Activated T-helper 17 cell treated with anti-CD3 and anti-CD28 coated beads, Interleukin-2, amount 50 U/mL, for 72 hours (primary cell): ENCODE measurements at places on chromosomes 2 and 18.
A peak's percentile ranks its signal among the peaks of the same experiment; 100 is the strongest.

GRCh38 chr2:230319211-230319862 is 7.7 kb upstream of the SP140L start:
- peaks cover 33% of the 10 kb centered on the region for H3K4me1 ChIP-seq
- H3K27ac ChIP-seq = peak overlapping the region; percentile 82
- no peaks in the 10 kb centered on the region for H3K27me3 ChIP-seq
- H3K4me3 ChIP-seq = peak overlapping the region; percentile 63
- ATAC-seq = peak; percentile 93
- peaks cover 11% of the 10 kb centered on the region for H3K36me3 ChIP-seq

GRCh38 chr2:155099784-155100183 is 401.3 kb downstream of the KCNJ3 start:
- H3K27ac ChIP-seq = no peak overlapping the region
- ATAC-seq = no peak
- no peaks in the 10 kb centered on the region for H3K4me1 ChIP-seq
- no peaks in the 10 kb centered on the region for H3K36me3 ChIP-seq
- no peak overlapping the region for H3K4me3 ChIP-seq
- H3K27me3 ChIP-seq = no peaks in the 10 kb centered on the region

GRCh38 chr2:135985826-135986393 is 484 bp upstream of the DARS1 start:
- H3K4me3 ChIP-seq = peak overlapping the region; percentile 97
- H3K36me3 ChIP-seq = peaks cover 52% of the 10 kb centered on the region
- ATAC-seq = peak; percentile 63
- H3K4me1 ChIP-seq = peaks cover 26% of the 10 kb centered on the region
- H3K27me3 ChIP-seq = no peaks in the 10 kb centered on the region

DNA sequence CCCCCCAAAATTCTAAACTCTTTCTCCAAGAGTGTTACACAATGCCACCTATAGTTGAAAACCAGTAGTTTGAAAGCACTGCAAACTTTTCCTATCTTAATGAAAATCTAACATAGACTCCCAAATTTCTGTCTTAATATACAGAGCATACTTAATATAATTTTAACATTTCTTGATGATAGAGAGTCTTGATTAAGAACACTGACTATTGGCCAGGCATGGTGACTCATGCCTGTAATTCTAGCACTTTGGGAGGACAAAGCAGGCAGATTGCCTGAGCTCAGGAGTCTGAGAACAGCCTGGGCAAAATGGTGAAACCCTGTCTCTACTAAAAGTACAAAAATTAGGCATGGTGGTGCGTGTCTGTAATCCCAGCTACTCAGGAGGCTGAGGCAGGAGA is 34.2 kb downstream of the ASXL2 start:
- ATAC-seq = no peak
- peaks cover 5% of the 10 kb centered on the region for H3K4me1 ChIP-seq
- H3K4me3 ChIP-seq = no peak overlapping the region
- H3K36me3 ChIP-seq = peaks cover 51% of the 10 kb centered on the region

DNA sequence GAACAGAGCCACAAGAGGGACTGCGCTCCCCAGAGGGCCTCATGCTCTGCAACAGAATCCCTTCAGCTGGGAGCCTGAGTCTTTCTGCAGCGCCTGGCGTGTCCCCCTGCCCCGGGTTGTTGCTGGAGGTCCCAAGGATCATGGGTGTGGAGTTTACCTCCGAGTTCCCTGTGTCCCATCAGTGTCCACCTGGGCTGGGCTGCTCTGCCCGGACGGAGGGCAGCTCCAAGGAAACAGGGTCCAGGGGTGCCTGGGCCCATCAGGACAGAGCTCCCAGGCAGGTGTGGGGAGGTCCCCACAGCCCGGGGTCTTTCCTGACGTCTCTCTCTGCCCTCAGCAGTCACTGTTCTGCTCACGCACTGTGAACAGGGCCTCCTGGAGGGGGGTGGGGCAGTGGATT is 63.5 kb downstream of the EMILIN2 start:
- no peaks in the 10 kb centered on the region for H3K27me3 ChIP-seq
- H3K36me3 ChIP-seq = peaks cover 73% of the 10 kb centered on the region
- ATAC-seq = no peak
- H3K4me3 ChIP-seq = no peak overlapping the region
- H3K4me1 ChIP-seq = peaks cover 9% of the 10 kb centered on the region

DNA sequence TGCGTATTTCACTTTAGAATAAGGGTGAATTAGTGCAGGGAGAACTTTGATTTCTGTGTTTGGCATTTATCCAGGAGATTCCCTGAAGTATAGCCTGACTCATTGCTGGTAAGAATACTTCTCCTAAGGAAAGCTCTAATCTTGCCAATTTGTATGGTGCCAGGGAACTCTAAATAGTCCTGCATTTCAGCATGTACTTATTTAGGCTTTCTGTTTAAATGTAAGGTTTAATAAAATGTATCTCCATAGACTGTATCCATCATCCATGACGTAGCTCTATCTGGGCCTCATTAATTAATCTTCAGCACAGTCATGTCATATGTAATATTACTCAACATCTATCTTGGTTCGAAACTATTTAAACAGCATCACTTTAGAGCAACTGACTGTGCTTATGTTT is 127.7 kb downstream of the DOK6 start:
- H3K27me3 ChIP-seq = no peaks in the 10 kb centered on the region
- no peak overlapping the region for H3K27ac ChIP-seq
- no peaks in the 10 kb centered on the region for H3K36me3 ChIP-seq
- H3K4me1 ChIP-seq = no peaks in the 10 kb centered on the region

GRCh38 chr2:40741532-40741931 is 289.6 kb upstream of the SLC8A1 start:
- H3K27me3 ChIP-seq = no peaks in the 10 kb centered on the region
- no peak for ATAC-seq
- H3K4me3 ChIP-seq = no peak overlapping the region

DNA sequence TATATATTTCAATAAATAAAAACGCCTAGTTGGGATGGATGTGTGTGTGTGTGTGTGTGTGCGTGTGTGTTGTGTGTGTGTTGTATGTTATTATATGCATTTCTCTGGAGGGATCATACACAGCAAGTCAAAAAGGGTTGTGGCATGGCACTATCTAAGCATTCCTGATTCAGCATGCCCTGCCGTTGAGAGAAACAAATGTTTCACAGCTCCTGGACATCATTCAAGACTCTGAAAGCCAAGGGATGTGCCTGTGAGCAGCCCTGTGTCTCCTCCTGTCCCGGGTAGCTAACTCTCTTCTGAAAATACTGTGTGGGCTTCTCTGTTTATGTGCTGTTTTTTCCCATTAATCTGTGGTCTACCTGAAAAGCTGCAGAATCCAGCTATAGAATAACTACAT is 197.9 kb upstream of the SETBP1 start:
- no peaks in the 10 kb centered on the region for H3K27me3 ChIP-seq
- H3K4me3 ChIP-seq = no peak overlapping the region
- no peaks in the 10 kb centered on the region for H3K36me3 ChIP-seq
- H3K27ac ChIP-seq = no peak overlapping the region
- no peak for ATAC-seq
- no peaks in the 10 kb centered on the region for H3K4me1 ChIP-seq

GRCh38 chr18:55503167-55503820 is 84.7 kb downstream of the TCF4 start:
- H3K4me3 ChIP-seq = no peak overlapping the region
- no peaks in the 10 kb centered on the region for H3K36me3 ChIP-seq
- H3K27ac ChIP-seq = no peak overlapping the region
- H3K4me1 ChIP-seq = no peaks in the 10 kb centered on the region

DNA sequence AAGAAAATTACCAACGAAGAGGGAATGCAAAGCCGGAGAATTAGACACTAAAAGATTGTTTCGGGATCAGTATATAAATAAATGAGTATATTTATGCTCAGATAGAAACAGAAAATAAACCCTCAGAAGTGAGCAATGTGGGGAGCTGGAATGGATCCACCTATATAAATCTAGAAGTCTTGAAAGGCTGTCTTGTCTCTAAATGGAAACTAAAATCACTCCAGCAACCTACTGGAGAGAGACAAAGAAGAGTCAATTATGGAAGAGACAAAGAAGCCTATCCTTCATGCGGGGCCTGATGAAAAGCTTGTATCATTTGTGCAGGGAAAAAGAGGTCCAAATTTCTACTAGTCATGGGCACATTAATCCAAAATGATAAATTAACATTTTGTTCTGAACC is 158.1 kb downstream of the DNAH7 start:
- no peaks in the 10 kb centered on the region for H3K36me3 ChIP-seq
- H3K27ac ChIP-seq = no peak overlapping the region
- ATAC-seq = no peak
- no peaks in the 10 kb centered on the region for H3K4me1 ChIP-seq

- no peak overlapping the region for H3K4me3 ChIP-seq
- no peak overlapping the region for H3K27ac ChIP-seq
- peak; percentile 67 for ATAC-seq
- H3K27me3 ChIP-seq = peaks cover 21% of the 10 kb centered on the region
- no peaks in the 10 kb centered on the region for H3K4me1 ChIP-seq
- H3K36me3 ChIP-seq = no peaks in the 10 kb centered on the region
Observed at GRCh38 chr18:9827793-9828505, 57.8 kb upstream of the TXNDC2 start.

GRCh38 chr2:120448961-120449810 is 103.2 kb downstream of the INHBB start:
- H3K4me1 ChIP-seq = no peaks in the 10 kb centered on the region
- no peak overlapping the region for H3K27ac ChIP-seq
- H3K4me3 ChIP-seq = no peak overlapping the region
- H3K27me3 ChIP-seq = peaks cover 23% of the 10 kb centered on the region
- ATAC-seq = no peak

- peaks cover 6% of the 10 kb centered on the region for H3K27me3 ChIP-seq
- H3K4me3 ChIP-seq = no peak overlapping the region
- no peak overlapping the region for H3K27ac ChIP-seq
- H3K36me3 ChIP-seq = no peaks in the 10 kb centered on the region
Observed at GRCh38 chr18:34738175-34738894, 28.2 kb downstream of the DTNA start.

DNA sequence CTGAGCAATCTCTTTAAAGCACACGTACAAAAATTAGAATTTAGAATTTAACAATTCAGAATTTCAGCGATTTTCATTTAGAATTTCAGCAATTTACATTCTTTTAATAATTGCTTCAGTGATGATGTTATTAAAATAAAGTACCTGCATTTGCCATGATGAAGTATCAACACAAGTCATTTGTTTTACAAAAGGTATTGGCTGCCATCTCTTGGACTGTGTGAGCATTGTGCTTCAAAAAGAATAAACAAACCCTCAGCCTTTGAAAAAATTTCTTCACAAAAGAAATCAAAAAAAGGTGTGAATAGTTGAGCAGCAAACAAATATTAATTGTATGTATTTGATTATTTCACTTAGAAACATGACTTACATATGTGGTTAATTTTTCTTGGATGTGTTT is 27.1 kb upstream of the ZC3H15 start:
- no peak overlapping the region for H3K4me3 ChIP-seq
- H3K27me3 ChIP-seq = no peaks in the 10 kb centered on the region
- H3K4me1 ChIP-seq = no peaks in the 10 kb centered on the region
- no peak for ATAC-seq
- peaks cover 9% of the 10 kb centered on the region for H3K36me3 ChIP-seq

DNA sequence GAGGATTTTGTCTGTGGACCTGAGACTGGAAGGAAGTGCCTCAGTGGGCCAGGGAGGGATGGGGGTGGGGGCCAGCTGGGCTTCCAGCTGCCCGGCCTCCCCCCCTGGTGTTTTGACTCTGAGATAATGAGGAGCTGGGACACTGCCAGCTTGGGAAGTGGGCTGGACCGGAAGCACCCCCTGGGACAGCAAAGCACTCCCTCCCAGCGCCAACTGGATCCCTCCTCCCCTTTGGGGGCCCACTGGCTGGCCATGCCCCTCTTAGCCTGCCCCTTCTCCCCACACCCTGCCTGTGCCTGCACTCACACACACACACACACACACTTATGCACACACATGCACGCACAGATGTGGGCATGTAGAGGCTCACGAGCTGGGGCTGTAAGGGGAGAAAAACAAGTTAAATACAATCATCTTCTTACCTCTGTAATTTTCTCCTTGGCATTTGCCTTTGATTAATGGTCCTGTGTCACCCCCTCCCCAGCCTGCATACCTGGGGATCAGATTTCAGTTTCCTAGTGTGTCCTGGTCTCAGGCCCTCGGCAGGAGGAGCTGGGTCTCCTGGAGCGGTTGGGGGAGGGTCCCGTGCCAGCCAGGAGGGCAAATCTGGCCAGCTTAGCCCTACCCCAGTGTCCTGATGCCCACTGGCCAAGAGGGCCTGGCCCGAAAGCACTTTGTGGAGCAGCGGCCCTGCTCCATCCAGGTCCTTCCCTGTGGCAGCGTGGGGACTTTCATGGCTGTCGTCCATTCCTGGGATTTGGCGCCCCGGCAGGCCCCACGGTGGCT is 3.6 kb downstream of the ITM2C start:
- H3K4me3 ChIP-seq = no peak overlapping the region
- no peak for ATAC-seq
- H3K36me3 ChIP-seq = no peaks in the 10 kb centered on the region
- H3K27ac ChIP-seq = no peak overlapping the region

DNA sequence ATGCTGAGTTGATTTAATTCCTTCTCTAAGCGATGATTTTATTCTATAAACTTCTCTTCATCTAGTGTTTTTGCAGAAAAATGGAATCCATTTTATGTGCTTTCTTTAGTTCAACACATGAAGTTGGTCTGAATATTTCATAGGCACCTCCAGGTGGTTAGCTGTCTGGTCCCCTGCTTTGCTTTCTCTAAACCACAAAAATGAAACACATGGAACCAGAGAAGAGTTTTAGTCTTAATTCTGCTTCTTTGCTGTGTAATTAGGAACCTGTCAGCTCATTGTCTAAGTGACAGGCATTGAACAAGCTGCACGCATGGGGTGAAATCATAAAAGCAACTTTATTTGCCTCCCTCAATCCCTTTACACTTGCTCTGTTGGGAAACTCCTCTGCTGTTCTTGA is 150.4 kb downstream of the PIK3C3 start:
- no peaks in the 10 kb centered on the region for H3K27me3 ChIP-seq
- no peak for ATAC-seq
- H3K36me3 ChIP-seq = no peaks in the 10 kb centered on the region
- H3K4me1 ChIP-seq = no peaks in the 10 kb centered on the region

DNA sequence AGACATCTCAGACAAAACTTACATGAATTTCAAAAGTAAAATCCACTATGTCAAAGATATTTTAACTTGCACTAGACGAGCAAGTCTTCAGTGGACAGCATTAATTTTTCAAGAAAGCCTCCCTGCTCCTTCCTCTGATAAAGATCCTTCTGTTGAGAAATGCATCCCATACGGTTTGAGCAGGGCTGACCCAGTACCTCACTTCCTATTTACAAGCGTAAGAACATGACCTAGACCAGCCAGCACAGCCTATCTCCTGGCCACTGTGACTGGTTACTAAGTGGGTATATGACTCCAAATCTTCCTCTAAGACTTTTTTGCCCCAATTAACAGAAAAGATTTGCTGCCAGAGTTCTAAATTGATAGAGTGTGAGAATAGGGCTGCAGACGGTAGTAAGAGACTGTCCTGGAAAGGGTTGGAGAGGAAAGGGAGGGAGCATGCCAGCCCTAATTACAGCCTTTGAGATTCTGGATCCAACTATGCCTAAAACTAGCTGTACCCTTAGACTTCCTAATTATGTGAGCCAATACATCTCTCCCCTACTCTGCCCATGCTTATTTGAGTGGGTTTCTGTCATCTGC is 108.4 kb downstream of the PRELID3A start:
- H3K4me3 ChIP-seq = no peak overlapping the region
- H3K4me1 ChIP-seq = no peaks in the 10 kb centered on the region

- no peak overlapping the region for H3K27ac ChIP-seq
- H3K36me3 ChIP-seq = no peaks in the 10 kb centered on the region
- H3K4me3 ChIP-seq = no peak overlapping the region
- no peak for ATAC-seq
Observed at GRCh38 chr18:39702888-39703287, 2137.3 kb upstream of the CELF4 start.

- no peak overlapping the region for H3K4me3 ChIP-seq
- H3K36me3 ChIP-seq = no peaks in the 10 kb centered on the region
- no peak overlapping the region for H3K27ac ChIP-seq
- no peak for ATAC-seq
- H3K27me3 ChIP-seq = peaks cover 4% of the 10 kb centered on the region
- peaks cover 4% of the 10 kb centered on the region for H3K4me1 ChIP-seq
Observed at GRCh38 chr2:113050921-113051895, 1.5 kb downstream of the IL36B start.
